NCI-H526 (cell line): ENCODE measurements at places on chromosomes 3 and 15.
A peak's percentile ranks its signal among the peaks of the same experiment; 100 is the strongest.

GRCh38 chr15:32119694-32120330 is 89.5 kb downstream of the CHRNA7 start:
- peak; percentile 16 for DNase-seq

DNA sequence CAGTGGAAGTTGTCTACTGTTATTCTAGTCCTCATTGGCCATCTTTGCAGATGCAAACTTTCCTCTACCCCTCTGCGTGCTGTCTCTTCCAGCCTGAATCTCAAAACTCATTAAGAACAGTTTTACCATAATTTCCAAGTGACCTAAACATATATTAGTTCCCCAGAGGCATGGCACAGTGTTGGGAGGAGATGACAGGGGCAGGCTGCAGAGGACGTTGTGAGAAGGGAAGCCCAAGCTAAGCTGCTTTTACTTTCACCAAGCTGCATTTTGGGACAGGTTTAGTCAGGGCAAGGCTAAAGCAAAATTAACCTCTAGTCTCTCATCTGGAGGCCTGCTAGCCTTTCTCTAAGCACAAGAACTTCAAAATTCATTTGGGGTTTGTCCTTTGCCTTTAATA is 318.6 kb upstream of the SATB1 start:
- DNase-seq: no peak

DNA sequence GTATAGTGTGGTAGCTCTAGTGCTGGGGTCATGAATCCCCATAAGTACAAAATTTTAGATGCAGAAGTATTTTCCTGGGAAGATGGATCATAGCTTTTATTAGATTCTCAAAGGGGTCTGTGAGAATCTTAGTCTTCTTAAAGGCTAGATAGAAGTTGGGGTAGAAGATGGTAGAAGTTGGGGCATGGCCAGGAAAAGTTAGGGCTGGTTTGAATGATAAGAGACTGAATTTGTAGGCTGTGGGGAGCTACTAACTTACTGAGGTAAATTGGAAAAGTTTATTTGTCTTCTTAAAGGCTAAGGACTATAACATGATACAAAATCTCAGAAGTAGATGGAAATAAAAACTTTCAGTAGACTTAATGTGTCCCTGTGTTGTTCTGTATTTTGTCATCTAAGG is 1.6 kb upstream of the UBE2Q2 start:
- no peak for DNase-seq

GRCh38 chr3:28860307-28860706 is 420.6 kb upstream of the RBMS3 start:
- no peak for DNase-seq

DNA sequence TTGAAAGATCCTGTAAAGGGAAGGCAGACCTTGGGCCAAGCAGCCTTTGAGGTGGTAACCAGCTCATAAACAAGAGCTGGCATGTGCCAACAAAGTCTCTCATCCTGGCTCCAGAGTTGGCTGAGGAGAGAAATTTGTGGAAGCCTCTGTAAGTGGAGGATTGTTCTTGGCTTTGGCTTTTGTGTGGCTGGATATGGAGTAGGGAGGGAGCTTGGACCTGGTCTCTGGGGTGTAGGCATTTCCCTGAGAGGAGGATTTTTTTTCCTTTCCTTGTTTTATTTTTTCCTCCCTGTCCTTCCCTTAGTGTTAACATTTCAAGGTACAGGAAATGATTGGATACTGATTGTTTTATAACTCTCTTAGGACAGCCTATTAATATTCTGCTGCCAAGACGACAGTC is 60.8 kb downstream of the ZNF609 start:
- no peak for DNase-seq

DNA sequence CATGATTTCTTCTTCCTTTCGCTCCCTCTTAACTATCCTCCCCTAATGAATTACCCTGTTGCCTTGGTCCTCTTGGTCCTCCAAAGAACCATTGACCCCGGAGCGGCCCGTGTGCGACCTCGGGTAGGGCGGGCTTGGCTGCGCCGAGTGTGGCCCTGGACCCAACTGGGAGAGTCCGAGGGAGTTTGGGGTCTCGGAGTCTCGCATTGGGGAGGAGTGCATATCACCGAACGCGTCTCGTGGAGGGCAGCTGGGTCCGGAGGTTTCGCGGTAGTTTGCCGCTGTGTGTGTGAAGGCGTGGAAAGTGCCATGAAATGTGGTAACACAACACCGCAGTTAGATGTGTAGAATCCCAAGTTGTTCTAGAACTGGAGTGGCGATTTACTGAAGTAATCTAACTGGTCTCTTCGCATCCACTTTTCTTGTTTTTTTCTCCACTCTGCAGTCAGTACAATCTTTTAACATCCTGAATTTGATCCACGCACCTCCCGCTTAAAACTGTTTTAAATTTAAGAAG is 363 bp downstream of the GTF2E1 start:
- DNase-seq: no peak

DNA sequence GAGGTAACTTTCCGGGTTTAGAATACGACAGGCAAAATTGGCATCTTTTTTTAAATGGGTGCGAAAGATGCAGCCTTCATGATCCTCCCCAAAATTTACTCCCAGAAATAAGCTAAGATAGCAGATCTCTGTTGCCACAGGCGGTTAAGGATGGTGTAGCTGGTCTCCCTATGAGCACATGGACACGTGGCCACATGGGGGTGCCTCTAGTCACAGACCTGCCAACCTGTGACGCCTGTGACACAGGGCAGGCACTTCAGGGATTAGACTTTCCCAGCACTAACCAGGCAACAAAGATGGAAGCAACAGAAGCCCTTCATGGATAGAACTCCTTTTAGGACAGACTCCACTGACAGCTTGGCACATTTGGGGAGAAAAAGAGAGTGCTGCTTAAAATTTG is 320.3 kb downstream of the THSD4 start:
- no peak for DNase-seq

- no peak for DNase-seq
Observed at GRCh38 chr3:61583890-61584875, 22.8 kb downstream of the PTPRG start.

- no peak for DNase-seq
Observed at GRCh38 chr3:141853629-141854168, 22.7 kb upstream of the ATP1B3 start.

GRCh38 chr15:73437543-73438109 is 5.3 kb upstream of the REC114 start:
- DNase-seq: no peak

DNA sequence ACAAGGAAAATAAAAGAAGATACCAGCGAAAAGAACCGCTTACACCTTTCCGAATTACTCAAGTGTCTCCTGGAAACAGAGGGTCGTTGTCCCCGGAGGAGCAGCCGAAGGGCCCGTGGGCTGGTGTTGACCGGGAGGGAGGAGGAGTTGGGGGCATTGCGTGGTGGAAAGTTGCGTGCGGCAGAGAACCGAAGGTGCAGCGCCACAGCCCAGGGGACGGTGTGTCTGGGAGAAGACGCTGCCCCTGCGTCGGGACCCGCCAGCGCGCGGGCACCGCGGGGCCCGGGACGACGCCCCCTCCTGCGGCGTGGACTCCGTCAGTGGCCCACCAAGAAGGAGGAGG is 325 bp downstream of the ALCAM start:
- DNase-seq: peak; percentile 76

DNA sequence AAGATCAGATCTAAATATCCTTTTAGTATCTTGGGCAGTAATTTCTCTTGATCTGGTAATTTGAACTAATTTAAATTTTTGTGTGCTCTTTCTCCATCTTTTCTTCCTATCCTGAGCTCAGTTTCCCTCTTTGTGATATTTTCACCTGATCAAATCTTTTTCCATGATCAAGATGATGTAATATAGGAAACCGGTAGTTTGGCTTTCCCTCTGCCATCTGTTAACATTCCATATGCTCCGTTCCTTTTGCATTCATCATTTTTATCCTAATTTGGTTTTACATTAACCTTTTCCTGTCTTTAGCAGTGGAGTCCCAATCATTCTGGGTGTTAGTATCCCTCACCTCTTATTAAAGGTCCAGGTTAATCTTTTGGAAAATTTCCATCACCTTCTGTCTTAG is 5.9 kb upstream of the ABHD6 start:
- no peak for DNase-seq

DNA sequence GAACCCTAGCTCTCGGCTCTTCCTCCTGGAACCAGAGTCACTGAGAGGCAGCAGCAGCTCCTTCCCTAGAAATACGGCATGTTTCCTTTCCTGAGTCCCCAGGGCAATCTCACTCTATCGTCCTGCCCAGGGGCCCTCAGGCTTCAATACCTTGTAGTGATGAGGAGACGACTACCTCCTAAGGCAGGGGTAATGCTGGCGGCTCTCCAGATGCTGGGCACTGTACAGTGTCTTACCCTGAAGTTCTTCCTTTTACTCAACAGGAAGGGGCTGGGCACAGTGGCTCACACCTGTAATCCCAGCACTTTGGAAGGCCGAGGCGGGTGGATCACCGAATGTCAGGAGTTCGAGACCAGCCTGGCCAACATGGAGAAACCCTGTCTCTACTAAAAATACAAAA is 13.5 kb downstream of the TMEM44 start:
- DNase-seq: no peak

DNA sequence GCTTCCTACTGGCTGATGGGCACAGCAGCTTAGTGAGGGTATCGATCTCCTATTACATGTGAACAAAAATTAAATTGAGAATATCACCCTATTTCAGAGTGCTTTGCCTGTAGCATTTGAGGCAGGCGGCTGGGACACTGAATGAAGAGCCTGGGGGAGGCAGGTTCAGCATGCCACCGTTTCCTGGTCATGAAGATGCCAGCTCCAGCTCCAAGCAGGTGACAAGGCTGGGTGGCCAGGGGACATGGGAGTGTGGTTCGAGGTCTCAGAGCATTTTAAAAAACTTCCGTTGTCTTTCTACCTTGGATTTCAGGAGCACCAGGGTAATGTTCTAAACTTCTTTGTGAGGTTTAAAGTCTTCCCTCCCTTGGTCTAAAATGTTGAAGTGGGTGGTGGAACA is 158.2 kb downstream of the RPLP1 start:
- no peak for DNase-seq

GRCh38 chr3:18223571-18223970 is 201.6 kb downstream of the SATB1 start:
- no peak for DNase-seq

GRCh38 chr3:112629425-112629824 is 11.5 kb downstream of the CCDC80 start:
- no peak for DNase-seq

GRCh38 chr15:89126009-89126408 is 37.8 kb downstream of the ABHD2 start:
- DNase-seq: no peak

DNA sequence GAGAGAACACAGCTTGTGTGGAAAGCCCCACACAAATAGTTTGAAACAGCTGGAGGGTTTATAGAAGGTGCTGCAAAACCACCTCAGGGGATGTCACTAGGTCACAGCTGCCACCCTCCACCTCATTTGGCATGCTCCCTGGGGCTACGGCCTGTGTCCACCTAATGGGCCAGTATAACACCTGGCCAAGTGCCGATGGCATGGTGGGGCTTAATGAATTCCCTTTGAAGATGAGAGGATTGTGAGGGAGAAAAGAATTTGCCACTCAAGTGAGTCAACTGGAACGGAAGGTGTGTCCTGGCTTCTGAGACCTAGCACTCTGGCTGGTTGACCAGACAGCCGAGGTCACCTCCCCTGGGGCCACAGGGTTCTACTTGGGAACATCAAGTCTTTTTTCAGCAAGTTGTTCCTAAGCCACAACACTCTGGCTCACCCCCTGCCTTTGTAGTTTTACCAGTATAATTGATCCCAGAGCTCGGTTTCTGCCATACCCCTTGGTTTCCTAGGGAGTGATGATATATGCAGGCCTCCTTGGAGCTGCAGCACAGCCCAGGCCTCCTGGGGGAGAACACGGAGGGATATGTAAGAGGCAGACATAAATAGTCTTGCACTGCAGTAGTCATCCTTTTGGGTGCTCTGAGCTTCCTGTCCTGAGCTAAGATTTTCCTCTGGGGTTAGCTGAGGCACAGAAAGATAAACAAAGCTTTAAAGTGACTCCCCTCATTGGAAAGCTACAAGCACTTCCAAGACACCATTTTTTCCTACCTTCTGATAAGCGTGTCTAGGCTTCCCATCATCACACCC is 178.2 kb upstream of the LPP start:
- no peak for DNase-seq

DNA sequence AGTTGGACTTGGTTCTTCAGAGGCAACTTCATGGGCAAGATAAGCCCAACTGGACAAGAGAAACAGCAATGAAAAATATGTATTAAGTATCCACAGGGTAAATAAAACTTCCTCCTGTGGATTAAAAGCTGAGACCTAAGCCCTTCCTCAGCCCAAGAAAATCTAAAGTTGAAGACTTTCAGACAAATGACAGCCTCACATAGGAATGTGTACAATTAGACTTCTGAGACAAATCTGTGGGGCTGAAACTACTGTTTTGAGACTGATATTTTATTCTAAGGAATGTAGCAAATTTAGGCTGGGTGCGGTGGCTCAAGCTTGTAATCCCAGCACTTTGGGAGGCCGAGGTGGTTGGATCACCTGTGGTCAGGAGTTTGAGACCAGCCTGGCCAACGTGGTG is 74.2 kb upstream of the IL12A start:
- DNase-seq: no peak

GRCh38 chr3:160622263-160623045 is 54.5 kb upstream of the ARL14 start:
- DNase-seq: no peak

- no peak for DNase-seq
Observed at GRCh38 chr3:36250191-36250590, 130.1 kb upstream of the STAC start.

DNA sequence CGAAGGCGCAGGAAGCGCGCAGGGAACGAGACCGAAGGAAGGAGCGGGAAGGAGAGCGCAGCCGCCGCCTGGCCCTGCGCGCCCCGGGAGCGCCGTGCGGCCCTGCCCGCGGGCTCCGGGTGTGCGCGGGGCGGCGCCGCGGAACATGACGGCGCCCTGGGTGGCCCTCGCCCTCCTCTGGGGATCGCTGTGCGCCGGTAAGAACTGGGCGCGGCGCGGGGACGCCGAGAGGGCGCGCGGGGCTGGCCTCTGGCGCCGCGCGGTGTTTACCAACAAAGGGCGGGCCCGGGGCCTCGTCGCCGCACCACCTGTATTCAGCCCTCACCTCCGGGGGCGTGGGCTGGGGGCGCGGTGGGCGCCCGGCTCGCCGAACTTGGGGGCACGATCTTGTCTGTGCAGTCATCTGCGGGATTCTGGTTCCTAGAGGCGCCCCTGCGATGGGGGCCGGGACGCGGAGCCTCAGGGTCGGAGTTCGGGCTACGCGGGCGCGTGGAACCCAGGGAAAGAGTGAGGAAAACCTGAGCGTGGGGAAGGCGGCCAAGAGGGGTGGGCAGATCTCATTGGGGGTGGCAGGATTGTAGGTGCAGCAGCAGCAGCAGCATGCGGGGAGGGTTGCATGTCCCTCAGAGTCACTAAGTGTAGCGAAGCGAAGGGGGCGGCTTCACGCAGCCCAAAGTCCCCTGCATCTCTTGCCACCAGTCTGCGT is 641 bp downstream of the ACVR2B start:
- peak; percentile 6 for DNase-seq

GRCh38 chr3:170222647-170223541 is 670 bp downstream of the PRKCI start:
- peak; percentile 54 for DNase-seq

- DNase-seq: no peak
Observed at GRCh38 chr3:46129588-46130272, 78.4 kb downstream of the CCR1 start.
